Heart right ventricle (tissue), 16 donors: ENCODE measurements at places on chromosomes 3 and 15. TPM values are rescaled to one million over a fixed set of nuclear protein-coding genes. Genes with fewer than 3 reads are reported as not detected.

Gene ACKR4
- 0.85 TPM for total RNA-seq

Gene FBN1
- total RNA-seq: 23.0 TPM

DNA sequence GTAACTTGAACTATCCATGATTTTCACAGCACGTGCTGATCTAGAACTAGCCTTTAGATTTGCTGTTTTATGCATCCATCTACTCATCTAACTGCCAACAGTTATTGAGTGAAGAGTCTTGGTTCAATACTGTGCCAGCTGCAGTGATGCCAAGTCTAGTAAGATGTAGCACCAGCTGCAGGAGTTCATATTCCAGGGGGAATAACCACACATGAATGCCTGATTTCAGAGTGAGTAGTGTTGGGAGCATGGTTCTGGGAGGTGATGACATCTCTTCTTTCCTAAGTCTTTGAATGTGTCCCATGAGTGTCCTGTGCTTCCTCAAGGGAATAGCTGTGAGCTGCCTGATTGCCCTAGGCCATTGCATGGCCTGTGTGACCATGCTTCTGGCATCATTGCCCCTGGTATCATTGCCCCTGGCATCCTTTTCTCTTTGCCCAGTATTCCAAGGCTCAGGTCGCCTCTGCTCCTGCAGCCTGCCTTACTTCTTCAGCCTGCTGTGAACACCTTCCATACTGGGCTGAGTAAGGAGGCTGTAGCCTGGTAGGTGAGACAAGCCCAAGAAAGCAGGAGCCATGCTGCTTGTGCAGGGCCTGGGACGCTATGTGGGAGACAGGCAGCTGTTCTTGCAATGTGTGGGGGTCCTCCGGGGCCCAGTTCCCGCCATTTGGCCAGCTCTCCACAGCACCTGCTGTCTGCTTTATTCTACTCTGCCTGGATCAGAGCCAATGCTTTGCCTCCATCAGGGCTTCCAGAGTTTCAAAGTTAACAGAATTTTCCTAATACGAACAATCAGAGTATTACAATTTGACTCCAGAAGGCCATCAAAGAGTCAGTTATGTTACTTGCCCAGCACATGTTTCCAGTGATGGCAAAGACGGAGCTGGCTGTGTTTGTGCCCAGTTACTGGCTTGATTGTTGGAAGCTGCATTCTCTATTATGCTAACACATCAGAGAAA lies 73.2 kb downstream of the CLSTN2 start:
- DNase-seq: no peak

Gene SRGAP3
- total RNA-seq: 9.8 TPM

GRCh38 chr3:151768393-151768930 lies 34.7 kb downstream of the AADACL2 start:
- no peak for DNase-seq

DNA sequence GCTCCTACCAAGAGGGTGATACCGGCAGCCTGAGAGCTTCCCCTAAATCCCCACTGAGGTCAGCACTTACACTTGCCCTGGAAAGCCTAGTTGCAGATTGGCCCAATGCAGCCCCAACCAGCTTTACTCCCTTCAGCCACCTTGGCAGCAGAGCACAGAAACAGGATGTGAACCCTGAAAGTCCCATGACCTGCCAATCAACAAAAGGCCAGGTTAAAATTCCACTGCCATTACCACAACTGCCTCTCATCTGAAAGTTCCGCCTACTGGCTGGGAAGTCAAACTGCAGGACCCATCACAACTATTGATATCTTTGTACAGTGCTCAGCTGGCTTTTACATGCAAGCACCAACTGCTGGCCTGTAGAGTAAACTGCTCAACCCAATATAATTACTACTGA lies 156.2 kb downstream of the ZMAT3 start:
- no peak for DNase-seq

DNA sequence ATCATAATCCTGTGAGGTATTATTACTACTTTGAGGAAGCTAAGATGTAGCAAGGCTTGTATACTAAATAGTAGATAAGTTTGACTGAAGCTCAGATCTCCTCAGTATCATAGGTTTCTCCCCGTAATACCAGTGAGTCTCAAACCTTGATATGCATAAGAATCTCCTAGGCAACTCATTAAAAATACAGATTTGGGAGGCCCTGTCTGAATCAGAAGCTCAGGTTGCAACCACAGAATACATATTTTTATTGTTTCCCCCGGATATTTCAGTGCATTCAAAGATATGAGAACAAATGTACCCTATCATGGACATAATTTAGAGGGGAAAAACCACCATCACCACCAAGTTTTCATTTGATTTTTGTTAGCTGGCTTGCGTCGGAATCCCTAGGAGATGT lies 242.1 kb upstream of the C2CD4B start:
- DNase-seq: no peak

Gene PTX3
- total RNA-seq: 0.11 TPM

- DNase-seq: no peak
These were observed 11.0 kb upstream of the ZNF662 start for GRCh38 chr3:42894698-42895579.

GRCh38 chr3:64291956-64292355 lies 66.7 kb upstream of the PRICKLE2 start:
- no peak for DNase-seq

Gene CCR4
- 0.11 TPM for total RNA-seq

- no peak for DNase-seq
These were observed 93.2 kb upstream of the MBNL1 start for GRCh38 chr3:152175528-152175889.

Gene MYL3
- 7,226 TPM for total RNA-seq

GRCh38 chr15:74992619-74993018 lies 2.7 kb upstream of the SCAMP5 start:
- DNase-seq: no peak
